ENCODE measurements at places on chromosomes 11 and 22.

- no peak for DNase-seq
Measured at GRCh38 chr11:116211147-116211546, 561.6 kb downstream of the BUD13 start.

GRCh38 chr11:1717745-1718144 lies 20.8 kb downstream of the KRTAP5-6 start:
- DNase-seq, result no peak

GRCh38 chr22:30861688-30862552 lies 106.7 kb downstream of the MORC2 start:
- no peak for DNase-seq

- DNase-seq, result no peak
Measured at GRCh38 chr11:131430473-131431208, 60.2 kb downstream of the NTM start.

DNA sequence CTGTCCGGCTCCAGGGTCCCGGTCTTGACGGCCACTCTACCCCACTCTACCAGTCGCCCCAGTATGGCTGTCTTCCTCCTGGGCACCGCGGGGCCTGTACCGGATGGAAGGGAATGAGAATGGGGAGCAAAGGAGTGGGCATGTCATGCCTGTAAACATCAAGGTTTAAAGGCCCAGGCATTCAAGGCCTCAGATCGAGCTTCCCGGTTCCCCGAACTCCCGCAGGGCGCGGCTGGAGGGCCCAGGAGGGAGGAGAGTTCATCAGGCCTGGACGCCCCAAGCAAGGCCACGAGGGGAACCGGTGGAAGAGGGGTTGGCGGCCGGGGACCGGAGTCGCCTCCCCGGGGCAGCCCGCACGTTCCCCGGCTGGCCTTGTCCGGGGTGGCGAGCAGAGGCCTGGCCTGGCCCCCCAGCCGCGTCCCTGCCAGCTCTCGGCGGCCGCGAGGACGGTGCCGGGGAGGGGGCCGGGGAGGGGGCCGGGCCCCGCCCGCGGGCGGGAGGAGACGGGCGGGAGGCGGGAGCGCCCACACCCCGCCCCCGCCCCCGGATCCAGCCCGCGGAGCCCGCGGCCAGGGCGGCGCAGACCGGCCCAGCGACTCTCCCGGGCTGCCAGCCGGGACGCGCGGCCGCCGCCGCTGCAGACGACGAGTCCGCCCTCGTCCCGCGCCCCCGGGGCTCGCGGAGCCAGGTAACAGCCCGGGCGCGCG lies at the start of gene CDC42EP1:
Gene CDC42EP1, plus strand, starts transcription at position 580 of the 707 bp plus-strand sequence. CDS start 5,870 bp downstream, outside the sequence.
- no peak for DNase-seq

DNA sequence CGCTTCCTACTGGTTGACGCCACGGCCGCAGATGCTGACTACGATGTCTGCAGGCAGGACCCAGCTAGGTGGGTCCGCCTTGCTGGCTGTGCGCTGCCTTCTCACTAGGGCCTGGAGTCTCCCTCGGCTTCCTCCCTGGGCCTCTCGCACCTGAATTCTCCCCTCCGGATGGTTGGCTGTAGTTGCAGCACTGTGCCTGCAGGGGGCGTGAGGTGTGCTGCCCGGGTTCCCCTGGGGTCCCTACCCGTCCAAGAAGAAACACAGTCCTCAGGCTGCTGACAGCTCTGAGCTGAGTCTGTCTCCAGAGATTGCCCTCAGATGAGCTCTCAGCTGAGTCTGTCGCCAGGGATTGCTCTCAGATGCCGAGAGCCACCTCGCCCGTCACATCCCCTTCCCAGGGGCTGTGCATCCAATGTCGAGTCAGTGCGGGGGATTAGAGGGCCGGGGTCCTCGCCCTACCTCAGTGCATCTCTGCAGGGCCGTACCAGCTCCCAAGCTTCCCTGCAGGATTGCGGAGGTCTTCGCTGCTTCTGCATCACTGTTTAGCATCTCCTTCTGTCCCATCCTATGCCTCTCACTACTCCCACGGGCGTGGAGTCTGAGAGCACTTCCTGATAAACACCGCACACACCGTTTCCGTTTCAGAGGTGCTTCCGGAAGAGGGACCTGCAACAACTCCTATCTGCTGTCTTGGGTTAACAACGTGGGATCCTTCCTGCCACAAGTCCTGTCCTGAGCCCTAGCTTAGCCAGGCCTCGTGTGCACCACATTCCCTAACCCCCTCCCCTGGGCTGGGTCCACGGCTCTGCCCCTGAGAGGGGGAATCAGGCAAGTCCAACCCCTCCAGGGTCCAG lies 196.9 kb downstream of the CSNK2A3 start:
- DNase-seq, result no peak

GRCh38 chr11:45285930-45286632 lies at the start of gene SYT13:
SYT13 (minus strand) TSS chr11:45286341; CDS start chr11:45286207, 134 bp downstream.
- DNase-seq, result no peak

DNA sequence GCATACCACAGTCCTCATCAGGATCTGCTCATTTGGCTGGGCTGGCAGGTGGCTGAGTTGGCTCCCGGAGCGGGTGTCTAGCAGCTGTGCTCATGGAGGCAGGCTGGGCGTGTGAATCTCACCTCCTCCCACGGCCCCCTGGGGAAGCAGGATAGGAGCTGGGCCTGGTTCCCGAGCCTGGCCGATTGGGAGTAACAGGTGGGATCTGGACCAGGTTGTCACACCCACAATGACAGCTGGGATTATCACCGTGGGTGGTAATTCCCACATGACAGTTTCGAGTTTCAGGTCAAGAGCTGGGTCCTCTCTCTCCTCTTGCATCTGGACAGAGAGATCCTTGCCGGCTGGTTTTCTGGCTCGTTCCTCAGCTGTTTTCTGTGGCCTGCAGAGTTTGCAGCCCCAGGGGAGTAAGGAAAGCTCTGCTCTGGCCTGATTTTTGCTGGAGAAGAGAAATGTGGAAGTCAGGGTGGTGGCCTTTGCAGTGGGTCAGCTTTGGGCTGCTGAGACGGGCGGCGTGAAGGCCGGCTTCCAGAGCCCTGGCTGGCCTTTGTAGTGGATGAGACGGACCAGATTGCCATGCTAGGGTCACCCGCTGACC lies 57.0 kb downstream of the BCR start:
- no peak for DNase-seq

DNA sequence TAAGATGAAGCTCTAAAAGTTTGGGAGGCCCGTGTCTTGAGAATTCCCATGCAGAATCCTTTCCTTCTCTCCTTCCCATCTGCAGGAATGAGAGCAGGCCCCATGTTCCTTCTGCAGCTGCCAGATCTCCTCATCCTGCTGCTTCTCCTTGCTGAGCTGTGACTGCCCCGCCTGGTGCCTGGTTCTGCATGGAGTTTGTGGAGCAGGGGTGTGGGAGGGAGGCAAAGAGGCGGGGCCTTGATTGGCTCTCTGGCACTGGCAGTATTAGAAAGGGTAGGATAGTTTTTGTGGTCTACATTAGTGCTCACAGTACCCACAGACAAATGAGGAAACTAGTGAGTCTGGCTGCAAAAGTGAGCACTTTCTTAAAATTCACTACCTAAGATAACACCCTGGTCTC lies 91.1 kb upstream of the CLPB start:
- no peak for DNase-seq
